Activated CD4-positive, alpha-beta T cell treated with anti-CD3 and anti-CD28 coated beads, Interleukin-2, amount 10 ng/mL, durations not matched to agents 24 days and 14 days (primary cell): ENCODE measurements at places on chromosomes 1 and 21. TPM values are rescaled to one million over a fixed set of nuclear protein-coding genes. Genes with fewer than 3 reads are reported as not detected.

- no peak for DNase-seq
Measured at GRCh38 chr1:14037101-14037847, 337.3 kb downstream of the PRDM2 start.

Gene PADI4
- total RNA-seq, result 0.09 and 0.12 TPM in 2 replicates

GRCh38 chr1:182118851-182119250, 57.3 kb upstream of the ZNF648 start:
- no peak for DNase-seq

GRCh38 chr1:87279536-87279875, 49.2 kb upstream of the LMO4 start:
- no peak for DNase-seq

GRCh38 chr1:223738465-223739365, 26.4 kb downstream of the CAPN2 start:
- DNase-seq, result no peak

Gene KCND3
- 0.07 TPM in 1 of 2 replicates, not detected in the other for total RNA-seq

- DNase-seq, result no peak
Measured at GRCh38 chr1:87122243-87122642, 206.4 kb upstream of the LMO4 start.

DNA sequence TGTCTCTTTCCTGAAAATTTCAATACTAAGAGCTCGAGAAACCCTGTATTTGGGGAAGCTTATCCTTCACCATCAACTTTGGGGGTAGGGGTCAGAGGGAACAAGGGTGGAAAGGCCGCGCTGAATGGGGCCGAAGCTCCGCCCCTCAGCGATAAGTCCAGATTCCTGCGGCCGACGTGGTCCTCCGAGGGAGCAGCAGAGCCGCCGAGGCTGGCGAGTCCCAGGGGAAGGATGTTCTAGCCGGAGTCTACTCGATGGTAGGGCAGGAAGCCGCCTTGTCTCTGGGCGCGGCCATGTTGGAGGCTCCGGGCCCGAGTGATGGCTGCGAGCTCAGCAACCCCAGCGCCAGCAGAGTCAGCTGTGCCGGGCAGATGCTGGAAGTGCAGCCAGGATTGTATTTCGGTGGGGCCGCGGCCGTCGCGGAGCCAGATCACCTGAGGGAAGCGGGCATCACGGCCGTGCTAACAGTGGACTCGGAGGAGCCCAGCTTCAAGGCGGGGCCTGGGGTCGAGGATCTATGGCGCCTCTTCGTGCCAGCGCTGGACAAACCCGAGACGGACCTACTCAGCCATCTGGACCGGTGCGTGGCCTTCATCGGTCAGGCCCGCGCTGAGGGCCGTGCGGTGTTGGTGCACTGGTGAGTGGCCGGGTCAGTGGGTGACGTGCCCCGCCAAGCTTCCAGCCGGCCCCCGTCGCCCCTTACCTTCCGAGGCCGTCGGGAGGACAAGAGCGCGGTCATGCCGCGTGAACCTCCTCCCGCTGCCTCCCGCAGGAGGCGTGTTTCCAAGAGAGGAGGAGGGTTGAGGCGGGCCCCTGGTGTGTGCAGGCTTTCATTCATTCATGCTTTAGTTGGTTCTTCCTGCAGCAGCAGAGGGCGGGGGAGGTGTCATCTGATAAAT, at the start of gene DUSP12:
Gene DUSP12, plus strand, starts transcription at position 278 of the 899 bp plus-strand sequence. Its CDS starts 16 bp downstream, at position 294.
- DNase-seq, result peak; percentile 95

- DNase-seq, result no peak
Measured at GRCh38 chr1:118988186-118989005, at the start of gene TBX15. TSS of gene TBX15 (minus strand) at chr1:118988343. CDS start at chr1:118987795, 548 bp downstream.

Gene PMVK
- total RNA-seq, result 47.4 and 47.7 TPM in 2 replicates

GRCh38 chr1:44584167-44584566, 90.1 kb downstream of the TMEM53 start:
- DNase-seq, result no peak
